NCI-H146 (cell line): ENCODE measurements at places on chromosomes 12 and 14.

DNA sequence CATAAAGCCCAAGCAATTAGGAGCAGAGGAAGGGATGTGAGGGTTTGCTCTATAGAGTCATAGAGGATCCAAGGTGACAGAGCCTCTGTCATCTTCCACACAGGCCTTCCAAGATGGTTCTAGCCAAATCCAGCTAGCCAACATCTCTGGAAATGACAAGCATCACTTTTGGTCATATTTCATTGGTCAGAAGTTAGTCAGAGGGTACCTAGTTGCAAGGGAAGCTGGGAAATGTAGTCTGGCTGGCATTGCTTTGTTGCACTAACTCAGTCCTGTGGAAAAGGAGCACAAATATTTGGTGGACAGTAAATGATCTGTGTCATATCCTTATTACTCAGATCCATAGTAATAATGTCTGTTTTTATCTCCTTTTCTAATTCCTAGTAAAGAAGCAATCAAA is 715.7 kb downstream of the NRXN3 start:
- no peak for DNase-seq

DNA sequence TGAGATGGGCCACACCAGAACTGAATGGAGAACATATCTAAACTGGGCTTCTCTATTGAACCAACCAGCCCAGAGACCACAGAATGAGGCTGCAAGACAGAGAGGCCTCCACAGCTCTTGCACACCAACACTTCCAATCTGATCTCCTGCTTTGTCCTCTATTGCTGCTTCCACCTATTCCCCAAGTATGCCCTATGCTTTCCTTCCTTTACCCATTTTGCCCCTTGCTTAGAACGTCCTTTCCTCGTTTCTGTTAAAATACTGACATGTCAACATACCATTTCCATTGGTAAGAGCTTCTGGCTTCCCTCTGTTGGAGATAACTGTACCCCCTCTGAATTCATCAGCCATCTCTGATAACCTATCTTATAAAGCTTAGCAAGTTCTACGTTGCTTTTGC is 2.8 kb downstream of the SLC2A13 start:
- DNase-seq = no peak

- DNase-seq = no peak
Observed at GRCh38 chr14:91482263-91483013, 27.7 kb downstream of the PPP4R3A start.

DNA sequence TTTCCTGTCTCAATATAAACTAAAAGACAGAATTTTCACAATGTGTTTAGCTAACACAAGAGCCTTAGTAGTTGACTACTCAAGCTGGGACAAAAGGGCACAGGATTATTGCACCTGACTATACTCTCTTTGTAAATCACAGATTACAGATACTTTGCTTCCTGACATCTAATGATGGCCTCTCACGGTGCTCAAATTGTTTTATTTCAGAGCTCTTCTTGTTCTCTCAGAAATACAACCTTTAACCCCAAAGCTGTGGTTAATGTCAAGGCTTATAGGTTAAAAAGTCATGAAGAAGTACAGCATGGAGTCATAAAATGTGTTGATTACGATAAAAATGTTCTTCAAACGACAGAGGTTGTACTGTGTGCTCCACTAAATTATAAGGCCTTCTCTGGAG is 89.9 kb upstream of the CPNE8 start:
- DNase-seq = no peak

GRCh38 chr14:83594874-83595273 is 1935.1 kb upstream of the FLRT2 start:
- DNase-seq = no peak
